ENCODE measurements at places on chromosomes 2 and 18. TPM values are rescaled to one million over a fixed set of nuclear protein-coding genes. Genes with fewer than 3 reads are reported as not detected.

The CNDP1 gene
- not detected for total RNA-seq

The VPS54 gene
- 22.1 TPM for total RNA-seq

The PLGLB2 gene
- total RNA-seq = 4.9 TPM

The PID1 gene
- 5.3 TPM for total RNA-seq

DNA sequence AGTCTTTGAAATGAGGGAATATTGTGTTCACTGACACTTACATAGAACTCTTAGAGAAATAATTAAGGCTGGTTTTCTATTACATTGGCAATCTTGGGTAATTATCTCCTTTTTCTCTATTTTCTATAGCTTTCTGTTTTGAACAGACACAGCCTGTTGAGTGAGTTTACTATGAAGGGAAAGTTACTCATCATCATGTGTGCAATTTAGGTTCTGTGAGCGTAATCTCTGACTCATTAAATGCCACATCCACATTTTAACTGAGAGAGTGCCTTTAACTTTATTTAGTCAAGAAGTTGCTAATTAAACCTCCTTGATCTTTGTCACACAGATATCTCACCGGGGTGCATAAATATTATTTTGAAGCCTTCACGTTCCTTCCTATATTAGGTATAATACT is 174.0 kb upstream of the SLC8A1 start:
- no peaks in the 10 kb centered on the region for H3K4me1 ChIP-seq
- DNase-seq = no peak
- no peaks in the 10 kb centered on the region for H3K27me3 ChIP-seq
- H3K4me3 ChIP-seq = no peak overlapping the region
- H3K27ac ChIP-seq = no peak overlapping the region
- no peaks in the 10 kb centered on the region for H3K36me3 ChIP-seq

DNA sequence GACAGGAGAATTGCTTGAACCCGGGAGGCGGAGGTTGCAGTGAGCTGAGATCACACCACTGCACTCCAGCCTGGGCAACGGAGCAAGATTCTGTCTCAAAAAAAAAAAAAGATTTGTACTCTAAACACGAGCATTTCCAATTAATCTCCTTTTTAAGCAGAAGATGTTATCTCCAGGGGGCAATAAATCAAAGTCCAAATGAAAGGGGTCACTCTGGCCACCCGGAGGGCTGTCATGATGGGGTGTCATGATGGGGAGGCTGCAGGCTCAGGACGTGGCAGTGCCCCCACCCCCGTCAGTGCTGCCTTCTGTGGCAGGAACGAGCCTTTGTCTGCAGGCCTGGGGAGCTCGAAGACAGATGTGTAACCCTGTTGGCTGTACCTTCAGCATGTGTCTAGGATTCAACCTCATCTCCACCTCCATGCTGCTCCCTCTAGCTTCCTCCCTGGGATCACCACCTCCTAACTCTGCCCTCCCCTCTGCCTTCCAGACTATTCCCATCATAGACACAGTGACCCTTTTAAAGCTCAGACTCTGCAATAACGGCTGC is 76.9 kb upstream of the YWHAQ start:
- no peaks in the 10 kb centered on the region for H3K36me3 ChIP-seq
- H3K4me3 ChIP-seq = no peak overlapping the region
- no peak for DNase-seq
- peaks cover 41% of the 10 kb centered on the region for H3K4me1 ChIP-seq
- H3K27me3 ChIP-seq = no peaks in the 10 kb centered on the region

GRCh38 chr18:56975276-56975675 is 171.6 kb upstream of the BOD1L2 start:
- no peak overlapping the region for H3K4me3 ChIP-seq
- no peaks in the 10 kb centered on the region for H3K4me1 ChIP-seq
- DNase-seq = no peak
- H3K27me3 ChIP-seq = no peaks in the 10 kb centered on the region
- no peak overlapping the region for H3K27ac ChIP-seq

DNA sequence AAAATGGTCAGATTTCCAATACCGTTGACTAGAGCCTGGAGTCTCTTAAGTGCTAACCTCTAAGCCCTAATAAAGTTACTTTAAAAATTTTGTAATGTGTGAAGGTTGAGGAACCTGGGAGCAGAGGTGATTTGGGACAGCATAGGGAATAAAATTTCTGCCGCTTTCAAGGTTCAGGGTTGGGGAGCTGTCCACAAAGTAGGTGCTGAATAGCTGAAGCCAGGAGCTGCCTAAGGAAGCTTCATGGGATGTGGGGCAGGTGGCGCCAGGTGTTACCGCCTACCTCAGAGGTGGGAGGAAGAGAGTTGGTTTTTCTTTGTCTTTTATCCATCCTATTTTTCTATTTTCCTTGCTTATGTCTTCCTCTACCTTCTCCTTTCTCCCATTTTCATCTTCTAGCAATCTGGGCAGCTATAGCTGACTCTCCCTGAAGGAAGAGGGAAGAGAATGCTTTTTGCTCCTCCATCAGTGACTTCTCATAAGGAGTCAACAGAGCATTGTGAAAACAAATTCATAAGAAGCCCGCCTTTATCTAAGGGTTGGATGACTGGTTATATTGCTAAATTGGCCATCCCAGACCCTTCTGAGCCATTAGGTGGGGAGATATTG is 178.7 kb downstream of the CLIP4 start:
- no peak overlapping the region for H3K4me3 ChIP-seq
- no peaks in the 10 kb centered on the region for H3K4me1 ChIP-seq
- DNase-seq = no peak
- no peak overlapping the region for H3K27ac ChIP-seq
- H3K27me3 ChIP-seq = no peaks in the 10 kb centered on the region

- DNase-seq = no peak
- H3K4me1 ChIP-seq = no peaks in the 10 kb centered on the region
- H3K36me3 ChIP-seq = no peaks in the 10 kb centered on the region
- no peak overlapping the region for H3K27ac ChIP-seq
Measured at GRCh38 chr2:238791354-238791753, 56.5 kb upstream of the TWIST2 start.

DNA sequence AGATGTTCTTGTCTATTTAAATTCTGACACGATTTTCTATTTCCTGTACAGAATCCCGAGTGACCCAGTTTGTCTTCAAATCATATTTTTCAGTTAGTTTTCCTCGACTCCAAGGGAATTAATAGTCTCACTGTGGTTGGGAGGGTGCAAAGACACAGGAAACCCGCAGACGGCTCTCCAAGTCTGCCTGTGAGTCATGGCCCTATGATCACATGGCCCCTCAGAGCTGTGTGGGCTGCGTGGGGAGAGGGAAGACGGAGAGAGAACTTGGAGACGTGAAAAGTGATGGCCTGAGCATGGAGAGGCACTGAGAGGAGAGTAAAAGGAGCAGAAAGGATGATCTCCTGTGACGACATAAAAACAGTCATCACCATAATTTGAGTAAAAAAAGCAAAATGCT is 989.9 kb downstream of the DCDC2C start:
- no peak overlapping the region for H3K27ac ChIP-seq
- DNase-seq = no peak
- no peaks in the 10 kb centered on the region for H3K36me3 ChIP-seq
- no peak overlapping the region for H3K4me3 ChIP-seq

DNA sequence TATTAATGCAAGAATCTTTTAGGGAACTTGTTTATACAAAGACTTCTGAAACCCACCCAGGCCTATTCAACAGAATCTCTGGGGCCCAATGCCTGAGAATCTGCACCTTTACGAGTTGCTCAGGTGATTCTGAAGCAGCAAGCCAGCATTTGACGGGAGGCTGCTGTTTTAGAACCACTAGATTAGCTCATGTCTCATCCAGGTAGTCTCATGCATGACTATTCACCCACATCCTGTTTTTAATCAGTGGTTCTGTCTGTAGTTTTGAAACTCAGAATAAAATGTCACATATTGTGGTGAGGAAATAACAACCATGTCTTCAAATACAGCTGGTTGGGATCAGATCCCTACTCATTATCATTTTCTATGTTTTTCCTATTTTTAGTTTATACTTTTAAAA is 39.5 kb downstream of the CYTIP start:
- H3K4me3 ChIP-seq = peak overlapping the region; percentile 7
- DNase-seq = peak; percentile 44
- H3K27ac ChIP-seq = peak overlapping the region; percentile 75
- peaks cover 55% of the 10 kb centered on the region for H3K4me1 ChIP-seq
- H3K27me3 ChIP-seq = no peaks in the 10 kb centered on the region
- no peaks in the 10 kb centered on the region for H3K36me3 ChIP-seq

DNA sequence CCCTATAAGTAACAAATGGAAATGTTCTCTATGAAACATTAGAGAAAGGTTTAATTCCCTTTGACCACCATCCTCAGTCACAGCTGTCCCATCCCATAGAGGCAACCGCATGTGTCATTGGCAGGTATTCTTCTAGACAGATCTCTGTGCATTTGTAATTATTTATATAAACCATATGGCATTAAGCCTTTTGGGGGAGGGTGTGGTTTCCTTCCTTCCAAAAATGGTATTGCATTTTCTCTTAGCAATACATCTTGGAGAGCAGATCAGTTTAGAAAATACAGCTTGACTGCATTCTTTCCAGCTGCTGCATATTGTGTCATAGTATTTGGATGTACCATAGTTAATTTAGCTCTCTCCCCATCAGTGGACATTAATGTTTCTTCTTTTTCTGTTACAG is 57.7 kb downstream of the LCLAT1 start:
- H3K4me1 ChIP-seq = peaks cover 30% of the 10 kb centered on the region
- DNase-seq = no peak
- H3K4me3 ChIP-seq = no peak overlapping the region
- H3K27me3 ChIP-seq = no peaks in the 10 kb centered on the region
- H3K27ac ChIP-seq = no peak overlapping the region
- H3K36me3 ChIP-seq = no peaks in the 10 kb centered on the region

DNA sequence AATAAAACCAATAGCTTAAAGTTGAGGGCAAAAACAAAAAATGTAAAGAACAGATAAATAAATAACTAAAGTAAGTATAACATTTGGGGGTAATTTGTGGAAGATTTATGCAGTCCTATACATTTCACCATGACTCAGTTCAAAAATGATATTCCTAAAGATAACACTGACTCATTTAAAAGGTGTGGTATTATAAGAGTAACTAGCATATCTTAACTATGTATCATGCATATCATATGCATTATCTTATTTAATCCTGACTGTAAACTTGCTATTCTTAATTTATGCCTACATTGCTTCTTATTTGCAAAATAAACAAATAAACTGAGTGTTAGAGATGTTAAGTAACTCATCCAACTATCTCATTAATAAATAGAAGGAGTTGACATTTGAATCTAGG is 726.5 kb upstream of the PKDCC start:
- no peak overlapping the region for H3K4me3 ChIP-seq
- DNase-seq = no peak
- H3K27ac ChIP-seq = no peak overlapping the region
- no peaks in the 10 kb centered on the region for H3K27me3 ChIP-seq
- no peaks in the 10 kb centered on the region for H3K4me1 ChIP-seq

- no peak overlapping the region for H3K27ac ChIP-seq
- H3K36me3 ChIP-seq = no peaks in the 10 kb centered on the region
- H3K27me3 ChIP-seq = no peaks in the 10 kb centered on the region
- H3K4me1 ChIP-seq = no peaks in the 10 kb centered on the region
Measured at GRCh38 chr2:211516537-211516936, 960.1 kb downstream of the CPS1 start.

GRCh38 chr2:84126530-84126929 is 332.6 kb downstream of the SUCLG1 start:
- H3K27me3 ChIP-seq = no peaks in the 10 kb centered on the region
- no peak for DNase-seq
- no peak overlapping the region for H3K27ac ChIP-seq
- no peaks in the 10 kb centered on the region for H3K4me1 ChIP-seq
- H3K36me3 ChIP-seq = no peaks in the 10 kb centered on the region

- DNase-seq = no peak
- no peaks in the 10 kb centered on the region for H3K27me3 ChIP-seq
- no peak overlapping the region for H3K27ac ChIP-seq
Measured at GRCh38 chr2:151947813-151948165, 119.6 kb upstream of the ARL5A start.

GRCh38 chr18:24831871-24832665 is 371.6 kb downstream of the HRH4 start:
- no peak overlapping the region for H3K27ac ChIP-seq
- no peak overlapping the region for H3K4me3 ChIP-seq
- H3K36me3 ChIP-seq = no peaks in the 10 kb centered on the region
- no peak for DNase-seq
- no peaks in the 10 kb centered on the region for H3K27me3 ChIP-seq
- H3K4me1 ChIP-seq = no peaks in the 10 kb centered on the region

DNA sequence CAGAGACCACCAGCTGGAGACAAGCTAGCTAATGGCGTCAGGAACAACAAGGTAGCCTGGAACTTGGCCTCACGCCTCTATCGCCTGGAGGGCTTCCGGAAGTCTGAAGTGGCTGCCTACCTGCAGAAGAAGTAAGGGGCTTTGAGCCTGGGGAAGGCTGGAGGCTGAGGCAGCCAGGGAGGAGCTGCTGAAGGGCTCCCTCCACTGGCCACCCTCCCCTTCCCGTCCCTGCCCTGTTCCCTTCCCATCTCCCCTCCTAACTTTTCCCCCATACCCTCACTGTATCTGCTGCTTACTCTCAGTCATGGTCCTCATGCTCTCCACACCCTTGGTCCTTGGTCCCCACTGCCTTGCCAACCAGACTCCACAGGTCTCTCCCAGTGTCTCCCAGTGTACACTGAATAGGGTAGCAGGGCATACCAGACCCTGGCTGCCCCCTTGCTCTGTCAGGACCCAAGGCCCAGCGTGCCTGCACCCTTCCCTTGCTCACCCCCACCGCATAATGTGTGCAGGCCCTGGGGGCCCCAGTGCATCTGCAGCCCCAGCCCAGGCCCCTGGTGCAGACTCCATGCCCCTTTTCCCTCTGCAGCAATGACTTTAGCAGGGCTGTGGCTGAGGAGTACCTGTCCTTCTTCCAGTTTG is 18.8 kb downstream of the PSD4 start:
- no peak for DNase-seq
- peaks cover 75% of the 10 kb centered on the region for H3K36me3 ChIP-seq
- no peaks in the 10 kb centered on the region for H3K27me3 ChIP-seq
- no peak overlapping the region for H3K4me3 ChIP-seq

Data from naive thymus-derived CD4-positive, alpha-beta T cell (primary cell).